GM12864 (cell line): ENCODE measurements at places on chromosomes 16 and 17.
A peak's percentile ranks its signal among the peaks of the same experiment; 100 is the strongest.

DNA sequence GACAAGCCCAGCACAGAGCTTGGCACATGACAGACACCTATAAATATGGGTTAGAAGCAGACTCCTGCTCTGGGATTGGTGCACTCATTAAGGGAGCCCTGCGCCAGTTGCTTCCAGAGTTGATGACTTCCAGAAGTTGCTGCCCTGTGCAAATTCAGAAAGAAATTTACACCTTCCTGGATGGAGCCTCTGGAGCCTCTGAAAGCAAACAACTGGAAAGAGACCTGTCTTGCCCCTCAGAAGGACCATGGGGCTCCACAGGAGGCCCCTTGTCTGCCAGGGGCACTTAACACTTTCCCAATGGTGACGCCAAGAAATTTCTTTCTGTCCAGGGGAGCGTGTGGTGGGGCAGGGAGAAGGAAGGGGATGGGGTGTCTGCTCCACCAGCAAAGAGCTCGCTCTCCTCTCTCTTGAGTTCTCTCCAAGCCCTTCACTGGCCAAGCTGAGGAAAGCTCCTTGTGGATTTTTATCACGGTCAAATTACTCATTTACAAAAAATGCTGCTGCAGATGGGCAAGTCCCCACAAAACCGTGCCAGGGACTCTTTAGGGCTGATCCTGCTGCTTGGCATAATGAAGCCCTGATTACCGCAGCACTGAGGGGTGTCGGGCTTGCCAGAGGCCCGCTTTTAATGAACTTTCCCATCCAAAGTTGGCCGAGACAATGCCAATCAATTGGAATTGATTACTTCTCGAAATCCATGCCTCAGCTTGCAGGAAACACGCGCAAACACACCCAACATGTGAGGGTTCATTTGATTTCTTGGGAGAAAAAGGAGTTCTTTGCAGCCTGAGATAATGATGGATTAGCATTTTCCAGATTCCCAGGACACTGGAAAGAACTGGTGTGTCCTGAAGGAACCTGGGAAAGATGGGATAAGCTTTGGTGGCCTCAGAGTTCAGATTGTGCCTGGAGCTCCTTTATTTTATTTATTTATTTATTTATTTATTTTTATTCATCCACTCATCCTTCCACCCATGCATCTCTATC, 583.6 kb upstream of the CDH5 start:
- DNase-seq: no peak

GRCh38 chr16:70598937-70599503, 47.3 kb upstream of the IL34 start:
- no peak for DNase-seq

GRCh38 chr17:7014995-7015958, 2.9 kb downstream of the RNASEK start:
- DNase-seq: no peak

GRCh38 chr17:73938706-73939105, 264.8 kb upstream of the RPL38 start:
- DNase-seq: no peak

DNA sequence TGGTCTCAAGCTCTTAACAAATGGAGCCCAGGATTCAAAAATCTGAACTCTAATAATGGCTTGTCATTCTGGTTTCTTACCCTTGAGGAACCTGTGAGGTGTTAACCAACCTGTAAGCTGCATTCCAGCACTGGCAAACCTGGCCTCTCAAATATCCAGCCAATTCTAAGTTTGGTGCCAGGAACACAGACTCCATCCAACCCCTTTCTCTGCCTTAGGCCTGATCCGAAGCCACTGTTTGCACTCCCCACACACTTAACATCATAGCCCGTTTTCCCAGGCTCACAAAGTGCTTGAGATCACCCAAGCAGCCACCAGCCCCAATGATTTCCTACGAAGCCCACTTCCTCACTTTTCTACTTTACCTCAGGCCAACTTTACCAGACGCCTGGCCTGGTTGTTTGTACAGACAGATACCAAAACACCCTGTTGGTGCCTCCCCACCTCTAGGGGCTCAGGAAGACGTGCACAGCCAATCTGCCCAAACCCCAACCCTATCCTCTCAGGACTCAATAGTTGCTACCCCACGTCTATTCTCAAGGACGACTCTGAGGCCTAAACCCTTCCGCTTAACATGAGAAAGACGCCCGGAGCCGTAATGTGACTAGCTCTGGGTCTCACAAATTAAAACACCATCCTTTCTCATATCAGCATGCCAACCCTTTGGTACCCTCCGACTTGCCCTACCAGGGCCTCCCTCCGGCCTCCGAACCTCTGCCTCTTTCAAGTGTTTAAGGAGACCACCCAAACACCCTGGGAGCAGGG, 3.2 kb upstream of the PER1 start:
- DNase-seq: no peak

- DNase-seq: no peak
Measured at GRCh38 chr17:60959696-60960095, 282.0 kb downstream of the BCAS3 start.

- DNase-seq: no peak
Measured at GRCh38 chr17:45371414-45372324, 54.8 kb upstream of the MAP3K14 start.

DNA sequence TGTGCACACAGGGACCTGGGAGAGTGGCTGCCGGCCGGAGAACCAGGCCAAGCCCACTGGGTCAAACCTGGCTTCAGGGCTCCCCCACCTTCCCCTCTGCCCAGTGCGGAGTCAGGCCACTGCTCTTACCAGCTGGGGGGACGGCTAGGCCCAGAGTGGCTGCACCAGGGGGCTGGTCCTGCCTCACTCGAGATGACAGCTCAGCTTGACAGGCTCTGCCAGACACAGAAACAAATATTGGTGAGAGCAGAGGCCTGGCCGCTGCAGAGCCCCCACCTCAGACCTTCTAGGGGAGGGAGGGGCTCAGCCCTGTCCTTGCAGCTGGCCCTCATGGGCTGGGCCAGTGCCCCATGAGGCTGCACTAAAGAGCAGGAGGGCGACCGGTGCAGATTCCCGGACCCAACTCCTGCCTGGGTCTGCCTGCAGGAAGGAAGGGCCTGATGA, 4.5 kb downstream of the NUDT16L1 start:
- DNase-seq: no peak

- no peak for DNase-seq
Measured at GRCh38 chr17:36697903-36698530, 96.6 kb downstream of the MRM1 start.

DNA sequence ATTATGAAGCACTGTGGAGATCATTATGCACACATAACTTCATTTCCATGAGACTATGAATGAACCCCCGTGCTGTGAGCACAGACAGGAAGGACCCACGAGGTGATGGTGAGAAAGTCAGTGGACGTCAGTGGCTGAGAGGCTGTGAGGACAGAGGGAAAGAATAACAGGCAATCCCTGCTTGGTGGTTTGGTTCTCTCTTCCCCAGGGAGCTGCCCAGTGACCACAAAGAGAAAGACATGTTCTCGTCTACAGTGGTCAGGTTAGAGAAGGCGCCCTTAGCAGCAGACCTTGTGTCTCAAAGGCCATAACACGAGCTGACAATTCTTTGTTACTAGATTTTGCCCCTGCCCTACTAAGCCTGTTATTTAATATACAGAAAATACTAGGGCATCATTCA, 609.2 kb downstream of the TOX3 start:
- DNase-seq: no peak

DNA sequence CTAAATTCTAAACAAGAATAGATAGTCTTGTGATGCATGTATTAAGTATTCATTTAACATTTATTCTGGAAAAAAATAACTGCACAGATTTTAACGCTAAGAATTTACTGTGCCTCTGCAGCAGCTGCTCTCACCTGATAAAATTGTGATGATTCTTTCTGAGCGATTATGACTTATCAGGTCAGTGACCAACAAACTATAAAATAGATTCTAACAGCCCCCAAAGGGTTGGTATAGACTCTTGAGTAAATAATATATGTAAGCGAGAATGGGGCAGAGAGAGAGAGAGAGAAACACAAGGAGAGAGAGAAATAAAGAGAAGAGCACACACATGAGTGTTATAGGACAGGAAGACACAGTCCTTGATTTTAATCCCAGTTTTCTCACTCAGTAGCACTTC, 144.4 kb downstream of the SNX11 start:
- DNase-seq: no peak

DNA sequence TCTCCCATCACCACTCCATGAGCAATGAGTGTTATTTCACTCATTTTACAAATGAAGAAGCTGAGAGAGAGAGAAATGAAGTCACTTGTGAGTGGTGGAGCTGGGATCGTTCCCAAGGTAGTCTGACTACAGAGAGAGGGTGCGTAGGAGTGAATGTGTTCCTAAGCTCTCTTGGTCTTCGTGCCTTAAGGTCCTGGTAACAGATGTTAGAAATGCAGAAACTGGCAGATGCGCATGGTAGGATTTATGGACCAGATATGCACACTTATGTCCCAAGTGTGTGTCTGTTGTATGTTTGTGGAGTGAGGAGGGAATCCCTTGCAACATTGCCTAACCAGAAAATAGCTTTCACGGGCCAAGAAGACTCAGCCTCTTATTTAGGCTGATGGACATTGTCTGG, 93.2 kb upstream of the ZNF469 start:
- no peak for DNase-seq

GRCh38 chr16:48870141-48870540, 260.2 kb upstream of the N4BP1 start:
- no peak for DNase-seq

DNA sequence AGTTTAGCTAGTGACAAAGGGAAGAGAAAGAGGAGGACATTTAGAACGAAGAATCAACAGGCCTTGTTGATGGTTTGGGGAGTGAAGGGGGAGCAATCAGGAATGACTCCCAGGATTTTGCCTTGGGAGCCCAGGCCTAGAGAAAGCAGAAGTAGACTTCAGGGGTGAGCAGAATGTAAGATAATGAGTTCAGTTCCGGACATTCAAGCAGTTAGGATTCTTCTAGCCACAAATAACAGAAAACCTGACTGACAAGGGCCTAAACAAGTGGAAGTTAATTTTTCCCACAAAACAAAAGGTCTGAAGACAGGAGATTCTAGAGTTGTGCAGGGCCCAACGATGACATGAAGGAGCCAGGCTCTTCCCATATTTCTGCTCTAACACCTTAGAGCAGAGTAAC, 45.9 kb downstream of the SKAP1 start:
- no peak for DNase-seq

DNA sequence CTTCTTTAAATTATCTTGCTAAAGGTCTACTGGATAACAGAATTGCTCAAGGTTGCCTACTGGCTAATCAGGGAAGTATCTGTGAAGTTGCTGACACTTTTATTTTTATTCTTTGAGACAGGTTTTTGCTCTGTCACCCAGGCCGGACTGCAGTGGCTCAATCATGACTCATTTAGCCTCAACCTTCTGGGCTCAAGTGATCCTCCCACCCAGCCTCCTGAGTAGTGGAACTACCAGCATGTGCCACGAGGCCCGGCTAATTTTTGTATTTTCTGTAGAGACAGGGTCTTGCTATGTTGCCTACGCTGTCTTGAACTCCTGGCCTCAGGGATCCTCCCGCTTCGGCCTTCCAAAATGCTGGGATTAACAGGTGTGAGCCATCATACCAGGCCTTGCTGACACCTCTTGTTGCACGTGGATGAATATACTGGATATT, 43.1 kb downstream of the GLG1 start:
- DNase-seq: no peak

DNA sequence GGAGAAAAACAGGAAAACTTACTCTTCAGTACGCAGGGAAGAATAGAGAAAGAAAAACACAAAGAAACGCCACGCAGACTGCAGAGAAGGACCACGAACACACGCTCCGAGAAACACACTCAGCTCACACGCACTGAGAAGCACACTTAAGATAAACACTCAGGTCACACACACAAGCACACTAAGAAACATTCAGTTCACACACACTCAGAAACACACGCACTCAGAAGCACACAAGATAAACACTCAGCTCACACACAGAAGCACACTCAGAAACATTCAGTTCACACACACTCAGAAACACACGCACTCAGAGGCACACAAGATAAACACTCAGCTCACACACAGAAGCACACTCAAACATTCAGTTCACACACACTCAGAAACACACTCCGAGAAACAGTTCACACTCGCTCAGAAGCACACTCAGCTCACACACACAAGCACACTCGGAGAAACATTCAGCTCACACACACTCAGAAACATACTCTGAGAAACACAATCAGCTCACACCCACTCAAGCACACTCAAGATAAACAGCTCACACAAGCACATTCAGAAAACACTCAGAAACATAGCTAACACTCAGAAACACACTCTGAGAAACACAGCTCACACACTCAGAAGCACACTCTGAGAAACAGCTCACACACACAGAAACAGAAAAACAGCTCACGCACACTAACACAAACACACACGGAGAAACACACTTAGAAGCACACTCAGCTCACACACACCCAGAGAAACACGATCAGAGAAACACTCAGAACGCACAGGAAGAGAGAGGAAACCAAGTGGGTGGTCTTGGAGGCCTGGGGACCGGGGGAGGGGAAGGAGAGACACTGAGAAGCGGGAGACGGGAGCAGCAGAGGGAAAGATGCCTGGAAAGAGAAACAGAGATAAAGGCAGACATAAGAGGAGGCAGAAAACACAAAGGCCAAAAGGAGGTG, 908 bp downstream of the TMEM98 start:
- no peak for DNase-seq

GRCh38 chr16:57256601-57257395, 11.7 kb downstream of the ARL2BP start:
- no peak for DNase-seq

DNA sequence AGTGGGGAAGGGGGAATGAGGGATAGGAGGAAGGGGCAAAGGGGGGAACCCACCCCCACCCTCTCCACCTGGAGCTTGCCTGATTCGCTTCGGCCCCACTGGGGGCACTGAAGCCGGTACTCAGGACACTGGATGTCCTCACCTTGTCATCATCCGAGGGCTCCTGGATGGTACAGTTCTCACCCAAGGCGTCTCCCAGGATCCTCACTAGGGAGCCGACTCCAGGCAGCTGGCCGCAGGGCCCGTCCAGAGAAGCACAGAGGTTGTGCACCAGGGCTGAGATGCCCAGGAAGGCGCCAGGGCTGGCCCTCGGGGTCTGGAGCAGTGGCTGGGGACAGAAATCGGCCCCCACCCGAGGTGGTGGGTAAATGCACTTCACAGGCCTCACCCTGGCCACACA, 92.3 kb downstream of the LITAF start:
- no peak for DNase-seq

- no peak for DNase-seq
Measured at GRCh38 chr16:89331371-89332109, 114.0 kb downstream of the ZNF778 start.

GRCh38 chr17:79463421-79464317, 147.2 kb downstream of the RBFOX3 start:
- DNase-seq: no peak

- no peak for DNase-seq
Measured at GRCh38 chr17:28328325-28328724, 6.9 kb downstream of the IFT20 start.

- DNase-seq: no peak
Measured at GRCh38 chr17:77394540-77395295, 253.9 kb downstream of the SEC14L1 start.

- DNase-seq: peak; percentile 44
Measured at GRCh38 chr17:29219378-29220047, 27.1 kb upstream of the CRYBA1 start.

- DNase-seq: no peak
Measured at GRCh38 chr16:46889942-46890300, 5.8 kb downstream of the GPT2 start.

- no peak for DNase-seq
Measured at GRCh38 chr17:77129568-77130301, 11.0 kb upstream of the SEC14L1 start.
